ENCODE measurements at places on chromosomes 7 and 10.

DNA sequence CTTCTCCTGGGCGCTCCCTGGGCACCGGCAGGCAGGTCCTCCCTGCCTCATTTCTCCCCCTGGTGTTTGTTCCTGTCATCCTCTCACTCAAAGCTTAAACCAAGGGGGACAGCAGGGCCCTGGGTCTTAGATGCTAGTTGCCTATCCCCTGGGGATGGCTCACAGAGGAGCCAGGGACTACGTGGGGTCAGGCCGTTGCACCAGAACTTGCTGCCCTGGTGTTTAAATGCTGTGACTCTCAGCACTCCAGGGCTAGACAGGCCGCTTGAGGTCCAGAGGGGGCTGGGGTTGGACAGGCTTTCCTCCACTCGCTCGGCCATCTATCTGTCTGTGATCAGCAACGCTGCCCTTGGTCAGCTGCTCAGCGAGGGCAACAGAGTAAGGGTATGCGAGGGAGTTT lies 340.3 kb downstream of the CXCL12 start:
- no peak for DNase-seq

DNA sequence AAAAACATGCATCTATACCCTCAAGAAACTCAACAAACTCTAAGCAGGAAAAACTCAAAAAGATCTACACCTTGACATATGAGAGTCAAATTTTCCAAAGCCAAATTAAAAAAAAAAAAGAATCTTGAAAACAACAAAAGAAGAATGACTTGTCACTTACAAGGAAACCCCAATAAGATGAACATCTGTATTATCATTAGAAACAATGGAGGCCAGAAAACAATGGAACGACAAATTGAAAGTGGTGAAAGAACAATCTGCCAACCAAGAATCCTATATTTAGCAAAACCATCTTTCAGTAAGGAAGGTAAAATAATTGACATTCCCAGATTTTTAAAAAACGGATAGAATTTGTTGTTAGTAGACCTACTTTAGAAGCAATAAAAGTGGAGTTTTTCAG lies 516.8 kb downstream of the ACTR3B start:
- no peak for DNase-seq

- DNase-seq = no peak
These were observed 37.8 kb upstream of the DIP2C start for GRCh38 chr10:727162-727790.

DNA sequence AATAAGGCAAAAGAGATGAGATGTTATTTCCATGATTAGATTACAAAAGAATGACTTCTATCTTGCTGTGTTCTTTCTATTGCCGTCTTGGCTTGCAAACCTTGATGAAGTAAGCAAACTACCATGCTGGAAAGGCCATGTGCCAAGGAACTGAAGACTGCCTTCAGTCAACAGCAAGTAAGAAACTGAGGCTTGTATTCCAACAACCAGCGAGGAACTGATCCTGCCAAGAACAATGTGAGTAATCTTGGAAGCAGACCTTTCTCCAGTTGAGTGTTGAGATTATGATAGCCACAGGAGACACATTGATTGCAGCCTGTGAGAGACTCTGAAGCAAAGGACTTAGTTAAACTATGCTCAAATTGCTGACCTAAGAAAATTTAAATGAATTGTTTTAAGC lies 164.6 kb upstream of the GRM3 start:
- no peak for DNase-seq

GRCh38 chr7:78747592-78747991 lies 705.9 kb downstream of the MAGI2 start:
- no peak for DNase-seq

DNA sequence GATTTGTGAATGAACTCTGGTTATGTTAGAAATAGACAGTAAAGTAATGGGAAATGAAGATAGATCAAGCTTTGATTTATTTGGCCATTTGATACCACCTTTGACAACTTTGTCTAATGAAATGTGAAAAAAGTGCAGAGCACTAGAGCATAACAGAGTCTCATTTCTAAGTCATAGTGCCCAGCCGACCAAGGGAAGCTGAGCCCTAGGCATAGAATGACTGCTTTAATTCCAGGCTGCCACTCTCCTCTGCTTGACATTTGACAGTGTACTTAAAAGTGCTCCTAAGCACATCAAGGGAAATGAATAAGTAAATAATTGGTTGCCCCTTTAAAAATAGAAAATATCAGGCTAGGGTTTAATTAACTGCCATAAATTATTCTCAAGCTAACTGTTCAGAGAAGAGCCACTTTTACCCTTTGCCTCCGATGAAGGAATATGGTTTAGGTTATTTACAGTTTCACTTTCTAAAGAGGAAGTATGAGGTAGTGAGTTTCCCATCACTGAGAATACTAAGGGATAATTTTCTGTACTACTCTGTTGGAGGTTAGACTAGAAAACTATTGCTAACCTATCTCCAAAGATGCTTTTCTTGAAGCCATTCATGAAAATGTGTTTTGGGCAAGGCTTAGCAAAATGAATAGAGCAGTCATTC lies 591.6 kb downstream of the REEP3 start:
- peak; percentile 5 for DNase-seq

GRCh38 chr10:23037561-23037960 lies 57.8 kb upstream of the MSRB2 start:
- no peak for DNase-seq

DNA sequence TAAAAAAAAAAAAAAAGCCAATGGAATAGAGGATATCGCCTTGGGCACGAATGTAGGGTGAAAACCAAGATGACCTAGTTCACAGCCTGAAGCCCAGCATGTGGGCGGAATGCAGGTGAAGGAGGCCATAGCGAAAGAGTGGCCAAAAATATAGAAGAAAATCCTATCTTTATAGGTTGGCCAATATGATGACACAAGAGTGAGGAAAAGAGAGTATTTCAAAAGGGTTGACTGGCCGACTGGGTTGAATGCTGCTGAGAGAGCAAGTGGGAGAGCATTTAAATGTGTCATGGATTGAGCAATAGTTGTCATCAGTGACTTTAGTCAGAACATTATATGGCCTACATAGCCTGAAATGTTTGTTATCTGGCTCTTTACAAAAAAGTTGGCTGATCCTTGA lies 17.2 kb upstream of the GLI3 start:
- no peak for DNase-seq

GRCh38 chr7:158885624-158886023 lies 29.3 kb downstream of the DYNC2I1 start:
- DNase-seq = peak; percentile 44

GRCh38 chr10:51935341-51935740 lies 235.9 kb upstream of the CSTF2T start:
- no peak for DNase-seq

GRCh38 chr7:66946545-66946944 lies 25.5 kb downstream of the TMEM248 start:
- DNase-seq = no peak
